ELF-1 (cell line): ENCODE measurements at places on chromosomes 13 and 19.

GRCh38 chr13:34034411-34034810 is 216.5 kb downstream of the RFC3 start:
- DNase-seq, result no peak

DNA sequence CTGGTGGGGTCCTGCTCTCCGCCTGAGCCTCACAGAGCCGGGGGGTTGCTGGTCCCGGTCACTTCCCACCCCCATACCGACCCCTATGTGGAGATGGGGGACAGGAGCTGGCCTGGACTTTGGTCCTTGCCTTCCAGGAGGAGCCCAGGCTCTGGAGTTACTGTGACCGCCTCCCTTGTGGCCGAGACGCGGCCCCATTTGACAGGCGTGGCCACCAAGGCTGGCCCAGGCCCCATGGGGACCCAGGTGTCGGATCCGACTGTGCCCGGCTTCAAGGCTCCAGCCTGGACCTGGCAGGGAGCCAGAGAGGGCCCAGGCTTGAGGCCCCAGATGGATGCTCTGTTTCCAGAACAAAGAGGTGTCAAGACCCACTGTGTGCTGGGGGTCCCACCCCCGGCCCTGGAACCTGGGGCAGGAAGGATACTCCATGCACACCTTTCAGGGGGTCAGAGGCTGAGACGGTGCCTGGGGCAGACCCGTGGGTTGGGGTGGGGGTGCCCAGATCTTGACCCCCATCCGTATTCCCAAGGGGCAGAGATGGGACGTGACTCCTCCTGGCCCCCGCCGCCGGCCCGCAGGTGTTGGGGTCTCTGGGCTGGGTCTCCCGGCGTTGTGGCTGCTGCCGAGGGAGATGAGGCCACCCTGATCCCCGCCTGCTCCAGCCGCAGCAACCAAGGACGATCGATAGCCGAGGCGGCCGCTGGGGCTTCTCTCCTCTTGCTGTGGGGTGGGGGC is 47.8 kb upstream of the TCF3 start:
- no peak for DNase-seq

GRCh38 chr13:64154514-64154913 is 2738.9 kb upstream of the PCDH20 start:
- no peak for DNase-seq

DNA sequence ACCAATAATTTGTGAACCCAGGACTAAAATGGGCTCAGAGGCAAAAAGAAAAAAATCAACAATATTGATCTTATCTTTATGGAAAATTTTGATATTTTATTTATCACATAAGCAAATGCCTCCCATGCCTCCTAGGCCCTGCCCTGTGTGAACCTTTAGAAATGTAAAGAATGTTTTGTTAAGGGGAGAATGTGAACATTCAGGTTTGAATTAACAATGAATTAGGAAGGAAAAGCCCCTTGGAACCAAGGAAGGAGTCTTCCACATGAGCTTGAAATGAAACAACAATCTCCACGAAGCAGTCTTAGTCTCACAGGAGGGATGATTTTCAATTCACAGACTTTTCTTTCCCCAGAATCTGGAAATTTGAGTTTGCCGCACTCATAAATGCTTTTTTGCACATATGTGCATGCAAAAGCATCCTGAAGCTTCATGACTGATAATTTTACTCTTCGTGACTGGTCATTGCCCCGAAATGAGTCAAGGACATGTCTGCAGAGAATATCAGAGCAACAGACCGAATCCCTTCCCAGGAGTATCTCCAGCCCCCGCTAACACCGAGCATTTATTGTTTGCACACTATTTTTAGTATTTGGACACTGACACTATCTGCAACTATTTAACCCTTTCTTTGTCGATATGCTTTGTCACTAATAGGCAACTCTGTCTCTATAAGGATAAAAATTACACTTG is 135.2 kb downstream of the DCT start:
- DNase-seq, result no peak

- DNase-seq, result no peak
Measured at GRCh38 chr19:39670998-39671397, 15.3 kb downstream of the LGALS16 start.

DNA sequence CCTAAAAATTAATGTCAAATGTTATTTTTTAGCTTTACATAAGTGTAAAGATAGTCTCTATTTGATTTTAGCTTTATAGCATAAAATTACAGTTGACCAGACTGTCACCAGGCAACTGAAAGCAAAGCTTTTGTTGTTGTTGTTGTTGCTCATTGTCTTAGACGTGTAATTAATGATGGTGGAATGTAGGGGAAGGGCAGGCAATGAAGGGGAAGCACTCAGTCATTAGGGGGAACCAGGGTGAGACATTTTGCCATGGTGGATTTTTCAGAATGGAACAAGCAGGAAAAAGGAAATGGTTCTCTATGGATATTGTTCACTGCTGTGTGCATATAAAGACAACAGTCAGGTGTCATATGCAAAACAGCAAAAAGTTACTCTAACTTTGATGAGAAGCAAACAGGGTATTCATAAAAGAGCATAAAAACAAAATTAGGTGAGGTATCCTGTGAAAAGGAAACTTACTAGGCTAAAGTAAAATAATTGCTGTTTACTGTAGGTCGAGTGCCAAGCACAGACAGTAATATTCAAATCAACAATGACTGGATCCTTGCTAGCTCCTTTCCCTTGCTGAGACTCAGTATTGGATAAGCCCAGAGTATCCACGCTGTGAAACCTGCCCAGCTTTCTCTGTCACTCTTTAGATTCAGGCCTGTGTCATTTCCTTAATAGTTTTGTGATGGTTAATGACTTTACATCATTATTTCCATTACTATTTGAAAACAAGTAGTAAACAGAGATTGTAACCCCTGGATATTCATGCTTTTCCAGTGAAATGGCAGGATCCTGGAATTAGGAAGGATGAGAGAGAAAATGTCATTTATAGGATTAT is 110.5 kb downstream of the LRCH1 start:
- no peak for DNase-seq

- peak; percentile 16 for DNase-seq
Measured at GRCh38 chr19:57363688-57364181, 384 bp downstream of the TRAPPC2B start.

- no peak for DNase-seq
Measured at GRCh38 chr13:43227721-43228120, 204.3 kb downstream of the DNAJC15 start.

DNA sequence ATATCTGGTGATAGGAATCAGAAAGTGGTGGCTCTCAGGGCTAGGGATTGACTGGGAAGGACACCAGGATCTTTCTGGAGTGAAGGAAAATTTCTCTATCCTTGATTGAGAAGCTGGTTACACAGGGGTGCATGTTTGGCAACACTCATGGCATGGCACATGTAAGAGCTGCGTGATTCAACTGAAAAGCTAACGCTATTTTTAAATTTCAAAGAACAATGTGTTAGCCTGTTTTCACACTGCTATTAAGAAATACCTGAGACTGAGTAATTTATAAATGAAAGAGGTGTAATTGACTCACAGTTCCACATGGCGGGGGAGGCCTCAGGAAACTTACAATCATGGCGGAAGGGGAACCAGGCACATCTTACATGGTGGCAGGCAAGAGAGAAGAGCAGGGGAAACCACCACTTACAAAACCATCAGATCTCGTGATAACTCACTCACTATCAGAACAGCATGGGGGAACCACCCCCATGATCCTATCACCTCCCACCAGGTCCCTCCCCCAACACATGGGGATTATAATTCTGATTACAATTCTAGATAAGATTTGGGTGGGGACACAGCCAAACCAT is 7.4 kb downstream of the SIGLEC8 start:
- DNase-seq, result no peak

GRCh38 chr13:98293103-98293502 is 116.0 kb upstream of the RNF113B start:
- no peak for DNase-seq

DNA sequence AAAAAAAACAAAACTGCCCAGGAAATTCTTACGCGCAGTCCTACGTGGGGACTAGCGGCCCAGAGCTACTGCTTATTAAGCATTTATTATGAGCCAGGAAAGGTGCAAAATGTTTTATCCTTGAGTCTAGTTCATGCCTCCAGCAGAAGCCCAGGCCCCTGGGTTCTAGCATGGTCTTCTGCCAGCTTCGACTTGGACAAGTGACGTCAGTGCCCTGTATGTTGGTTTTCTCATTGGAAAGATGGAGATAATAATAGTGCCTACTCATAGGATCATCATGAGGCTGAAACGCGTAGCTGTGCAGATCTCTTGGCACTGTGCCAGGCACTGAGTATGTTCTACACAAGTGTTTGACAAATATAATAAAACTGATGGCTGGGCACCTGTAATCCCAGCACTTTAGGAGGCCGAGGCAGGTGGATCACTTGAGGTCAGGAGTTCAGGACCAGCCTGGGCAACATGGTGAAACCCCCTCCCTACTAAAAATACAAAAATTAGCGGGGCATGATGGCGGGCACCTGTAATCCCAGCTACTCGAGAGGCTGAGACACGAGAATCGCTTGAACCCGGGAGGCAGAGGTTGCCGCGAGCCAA is 12.4 kb upstream of the SULT2B1 start:
- DNase-seq, result no peak

- DNase-seq, result no peak
Measured at GRCh38 chr13:95073747-95074311, 227.4 kb downstream of the ABCC4 start.

- DNase-seq, result no peak
Measured at GRCh38 chr13:48214519-48215121, 18.4 kb upstream of the ITM2B start.

- DNase-seq, result no peak
Measured at GRCh38 chr13:25987987-25988386, 63.8 kb downstream of the SHISA2 start.

GRCh38 chr13:26048741-26049140 is 3.1 kb downstream of the SHISA2 start:
- DNase-seq, result no peak

- no peak for DNase-seq
Measured at GRCh38 chr19:58473775-58474174, 2.4 kb upstream of the ZNF446 start.

- no peak for DNase-seq
Measured at GRCh38 chr13:64083396-64083795, 2667.7 kb upstream of the PCDH20 start.

DNA sequence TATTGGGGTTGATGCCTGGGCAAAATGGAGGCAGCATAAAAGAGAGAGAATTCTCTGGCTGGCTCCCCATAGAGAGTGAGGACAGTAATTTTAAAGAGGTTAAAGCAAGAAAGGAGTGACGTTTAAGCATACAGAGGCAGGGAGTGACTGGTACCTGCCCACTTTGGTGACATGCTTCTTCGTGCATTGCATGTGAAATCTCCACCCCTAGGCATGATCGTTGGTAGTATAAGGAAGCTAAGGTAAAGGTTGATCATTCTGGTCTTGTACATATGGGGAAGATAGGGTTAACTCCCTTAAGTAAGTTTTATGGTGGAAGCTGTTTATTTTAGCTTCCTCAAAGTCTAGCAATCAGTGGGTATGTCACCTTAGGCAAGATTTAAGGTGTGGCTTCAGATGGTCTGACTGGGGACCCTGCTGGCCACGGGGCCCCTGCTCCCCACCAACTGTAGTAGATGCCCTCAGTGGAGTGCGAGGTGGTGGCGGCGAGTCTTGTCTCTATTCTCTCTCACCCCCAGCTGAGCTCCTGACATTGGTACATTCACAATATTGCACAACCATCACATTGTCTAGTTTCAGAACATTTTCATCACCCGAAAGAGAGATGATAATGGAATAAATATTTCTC is 797.5 kb upstream of the SPRY2 start:
- no peak for DNase-seq

DNA sequence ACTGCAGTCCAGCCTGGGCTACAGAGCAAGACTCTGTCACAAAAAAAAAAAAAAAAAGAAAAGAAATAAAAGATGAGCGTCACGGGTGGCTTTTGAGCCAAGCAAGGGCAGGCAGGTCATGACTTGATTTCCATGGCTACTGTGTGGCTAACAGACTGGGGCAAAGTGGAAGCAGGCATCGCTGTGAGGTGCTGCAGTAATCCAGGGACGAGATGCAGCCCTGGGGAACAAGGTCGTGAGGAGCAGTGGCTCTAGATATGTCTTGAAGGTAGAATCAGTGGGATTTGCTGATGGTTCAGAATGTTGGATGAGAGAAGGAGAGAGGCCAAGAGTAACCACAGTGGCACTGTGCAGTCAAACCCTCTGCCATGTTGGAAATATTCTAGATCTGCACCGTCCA is 14.2 kb downstream of the HAS1 start:
- no peak for DNase-seq

- peak; percentile 90 for DNase-seq
Measured at GRCh38 chr19:16041299-16041990, 34.9 kb upstream of the TPM4 start.

DNA sequence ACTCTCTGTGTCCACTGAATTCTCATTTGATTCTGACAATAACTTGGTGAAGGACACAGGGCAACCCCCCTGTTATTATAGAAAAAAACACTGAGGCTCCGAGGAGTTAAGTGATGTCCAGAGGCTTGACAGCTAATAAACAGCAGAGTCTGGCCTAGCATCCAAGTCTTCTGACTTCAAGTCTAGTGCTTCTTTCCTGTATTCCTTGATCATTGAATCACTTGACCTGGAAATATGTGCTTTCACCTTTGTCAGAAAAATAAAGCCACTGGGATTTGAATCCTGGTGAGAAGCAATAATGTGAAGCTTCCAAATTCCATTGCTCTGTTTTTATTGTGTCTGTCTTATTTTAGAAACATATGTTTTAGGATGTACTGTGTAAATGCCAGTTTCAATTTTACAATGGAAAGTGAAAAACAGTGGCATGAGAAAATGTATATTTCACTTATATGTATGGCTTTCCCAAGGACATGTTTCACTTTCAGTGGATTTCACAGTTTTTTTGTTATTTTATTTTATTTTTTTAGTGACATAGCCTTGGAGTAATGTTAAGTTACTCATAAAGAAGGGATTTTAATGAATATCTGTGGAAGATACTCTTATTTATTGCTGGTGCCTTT is 190.2 kb downstream of the GPC6 start:
- DNase-seq, result no peak

DNA sequence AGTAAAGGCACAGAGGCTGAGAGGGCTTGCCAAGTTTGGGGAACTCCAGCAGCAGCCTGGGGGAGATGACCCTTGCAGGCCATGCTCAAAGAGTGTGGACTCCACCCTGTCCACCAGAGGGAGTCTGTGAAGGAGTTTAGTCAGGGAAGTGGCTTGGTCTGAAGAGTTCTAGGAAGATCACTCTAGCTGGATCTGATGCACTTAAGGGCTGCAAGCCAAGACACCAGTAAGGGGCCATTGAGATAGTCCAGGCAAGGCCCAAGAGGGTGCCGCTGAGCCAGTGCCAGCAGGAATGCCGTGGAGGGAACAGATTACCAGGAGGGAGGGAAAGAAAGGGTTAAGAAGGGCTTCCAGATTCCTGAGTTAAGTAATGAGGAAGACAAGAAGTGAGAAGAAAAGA is 68.7 kb downstream of the ZAR1L start:
- peak; percentile 82 for DNase-seq
